ENCODE measurements at places on chromosomes 7 and 10.
A peak's percentile ranks its signal among the peaks of the same experiment; 100 is the strongest.

GRCh38 chr10:119896061-119896655 lies 3.6 kb downstream of the SEC23IP start:
- no peak for DNase-seq

- no peak for DNase-seq
Observed at GRCh38 chr7:124856299-124856888, 73.2 kb downstream of the POT1 start.

- no peak for DNase-seq
Observed at GRCh38 chr10:77622889-77623291, 14.7 kb downstream of the KCNMA1 start.

DNA sequence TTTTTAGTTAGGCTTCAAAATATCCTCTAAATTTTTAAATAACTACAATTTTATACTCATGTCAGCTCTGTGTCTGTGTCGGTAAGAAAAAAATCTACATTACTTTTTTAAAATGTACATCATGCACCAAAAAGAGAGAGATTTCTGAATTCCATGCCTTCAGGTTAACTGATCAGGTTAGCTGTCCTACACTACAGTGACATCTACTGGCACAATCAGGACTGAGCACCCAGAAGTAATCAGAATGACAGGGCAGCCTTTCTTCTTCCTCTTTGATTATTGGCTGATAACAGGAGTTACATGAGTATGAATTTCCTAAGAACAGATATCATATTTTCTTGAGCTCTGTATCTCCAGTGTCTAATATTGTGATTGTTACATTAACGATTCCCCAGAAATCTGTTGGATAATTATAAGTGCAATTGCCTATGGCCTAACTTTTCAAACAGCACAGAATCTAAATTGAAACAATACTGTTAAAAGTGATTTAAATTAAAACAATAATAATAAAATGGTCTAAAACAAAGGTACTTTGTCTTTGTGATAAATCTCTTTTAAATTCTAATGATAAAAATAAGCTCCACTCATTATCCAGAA lies 41.8 kb upstream of the HYCC1 start:
- DNase-seq, result peak; percentile 70

GRCh38 chr10:13759168-13759567 lies 172.4 kb downstream of the PRPF18 start:
- DNase-seq, result no peak

GRCh38 chr10:110431659-110432058 lies 66.0 kb upstream of the DUSP5 start:
- DNase-seq, result no peak

DNA sequence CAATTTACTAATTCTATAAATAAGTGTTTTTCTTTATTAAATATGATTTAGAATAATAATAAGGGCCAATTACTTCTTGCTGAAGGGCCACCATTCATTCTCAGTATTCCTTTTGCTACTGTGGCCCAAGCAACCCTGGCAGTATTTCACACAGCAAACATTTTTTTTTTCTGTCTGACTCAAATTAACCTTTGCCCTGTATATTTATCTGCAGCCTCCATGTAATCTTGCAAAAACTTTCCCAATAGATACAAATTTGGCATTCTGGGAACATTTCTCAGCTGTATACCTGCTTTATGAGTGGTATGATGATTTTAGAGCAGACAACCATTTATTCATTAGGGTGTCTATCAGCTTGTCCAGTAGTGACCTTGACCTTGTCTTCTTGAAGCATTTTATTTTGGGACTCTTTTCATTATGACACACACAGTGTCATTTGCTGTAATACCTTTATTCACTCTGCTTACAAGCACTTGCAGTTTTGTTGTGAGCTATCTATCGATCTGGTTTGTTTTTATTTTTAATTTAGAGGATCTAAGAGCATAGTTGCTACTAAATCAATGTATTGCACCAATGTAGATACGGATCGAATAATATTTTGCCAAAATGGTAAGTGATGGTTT lies 159.7 kb upstream of the PLXDC2 start:
- no peak for DNase-seq

- DNase-seq, result no peak
Observed at GRCh38 chr7:139811066-139811465, 18.0 kb upstream of the TBXAS1 start.

- DNase-seq, result no peak
Observed at GRCh38 chr7:139883814-139884213, 54.8 kb downstream of the TBXAS1 start.

GRCh38 chr10:86365346-86366032 lies 1.1 kb downstream of the GRID1 start:
- DNase-seq, result no peak

DNA sequence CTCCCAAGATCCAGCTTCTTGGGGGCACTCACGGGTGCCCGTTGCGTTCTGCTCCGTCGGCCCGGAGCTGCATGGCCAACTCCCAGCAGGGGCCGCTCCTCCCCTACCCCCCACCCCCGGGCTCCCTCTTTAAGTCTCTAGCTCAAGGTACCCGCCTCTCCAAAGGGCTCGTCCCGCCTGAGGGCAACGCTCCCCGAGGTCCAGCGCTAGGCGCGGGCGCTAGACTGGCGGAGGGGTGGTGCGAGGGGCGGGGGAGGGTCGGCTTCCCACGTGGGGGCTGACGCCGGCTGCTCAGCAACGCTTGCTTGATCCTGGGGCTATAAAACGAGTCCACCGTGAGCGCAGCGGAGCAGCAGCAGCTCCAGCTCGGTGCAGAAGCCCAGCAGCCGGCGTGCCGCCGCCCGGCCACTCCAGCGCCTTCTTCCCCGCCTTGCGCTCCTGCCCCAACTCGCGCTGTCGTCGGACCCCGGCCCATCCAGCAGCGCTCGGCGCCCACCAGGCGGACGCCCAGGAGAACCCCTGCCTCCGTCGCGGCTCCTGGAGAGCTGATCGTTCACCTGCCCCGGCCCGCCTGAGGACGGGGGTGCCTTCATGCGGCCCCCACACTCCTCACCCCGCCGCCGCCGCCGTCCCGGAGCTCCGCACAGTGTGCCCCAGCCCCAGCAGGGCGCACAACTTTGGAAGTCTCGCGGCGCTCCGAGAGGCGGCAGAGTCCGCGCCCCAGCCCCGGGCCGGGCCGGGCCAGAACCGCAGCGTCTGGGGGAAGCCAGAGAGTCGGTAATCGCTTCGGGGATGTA lies at the start of gene ADRA2A:
TSS of gene ADRA2A (plus strand) at position 348 of the 797 bp plus-strand sequence. CDS start 968 bp downstream, outside the sequence.
- DNase-seq, result no peak

GRCh38 chr10:121511943-121512342 lies 86.3 kb downstream of the FGFR2 start:
- no peak for DNase-seq

GRCh38 chr7:127682140-127682539 lies 30.1 kb downstream of the SND1 start:
- no peak for DNase-seq
